NCI-H2227 treated with DMSO at 0.1 percent for 48 hours (cell line): ENCODE measurements at places on chromosomes 7 and 10.

DNA sequence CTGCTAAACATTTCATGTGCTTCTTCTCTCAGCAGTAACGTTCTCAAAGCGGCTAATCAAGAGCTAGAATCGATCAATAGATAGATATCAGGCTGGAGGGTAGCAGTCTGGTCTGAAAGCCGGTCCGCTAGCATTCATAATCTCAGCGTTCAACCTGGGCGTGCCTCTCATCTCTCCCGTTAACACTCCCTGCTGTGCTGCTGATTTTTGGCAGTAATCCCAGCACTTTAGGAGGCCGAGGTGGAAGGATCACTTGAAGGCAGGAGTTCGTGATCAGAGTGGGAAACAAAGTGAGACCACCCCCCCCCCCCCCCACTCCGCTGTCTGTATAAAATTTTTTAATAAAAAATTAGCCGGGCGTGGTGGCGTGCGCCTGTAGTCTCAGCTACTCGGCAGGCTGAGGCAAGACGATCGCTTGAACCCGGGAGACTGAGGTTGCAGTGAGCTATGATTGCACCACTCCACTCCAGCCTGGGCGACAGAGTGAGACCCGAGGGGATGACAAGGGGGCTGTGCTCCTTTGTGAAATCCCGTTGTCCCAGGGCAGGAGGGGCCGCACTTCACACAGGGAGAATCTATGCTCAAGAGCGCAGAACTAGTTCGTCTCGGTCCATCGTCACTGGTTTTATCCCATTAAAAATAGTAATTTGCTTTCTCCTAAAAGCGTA is 624 bp upstream of the CEP55 start:
- no peak for DNase-seq

GRCh38 chr7:95056107-95056739 is 148.8 kb downstream of the PPP1R9A start:
- no peak for DNase-seq

DNA sequence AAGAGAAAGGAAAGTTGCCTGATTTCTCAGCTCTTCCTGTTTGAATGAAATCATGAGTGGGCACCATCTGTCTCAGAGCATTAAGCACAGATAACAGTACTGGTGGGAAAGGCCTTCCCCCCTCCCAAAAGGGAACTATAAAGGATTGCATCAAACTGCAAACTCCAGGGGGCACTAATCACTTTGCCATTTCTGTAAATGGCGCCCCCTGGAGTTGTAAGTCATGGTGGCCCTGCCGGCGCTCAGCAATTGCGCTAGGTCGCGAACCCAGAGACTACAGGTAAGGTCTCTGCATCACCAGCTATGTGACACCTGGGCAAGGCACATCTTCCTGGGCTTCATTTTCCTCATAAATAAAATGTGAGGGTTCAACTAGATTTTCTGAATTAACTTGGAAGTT is 11.1 kb downstream of the LRRC4 start:
- DNase-seq, result no peak

- DNase-seq, result no peak
Measured at GRCh38 chr10:67807855-67808456, 30.0 kb downstream of the DNAJC12 start.

DNA sequence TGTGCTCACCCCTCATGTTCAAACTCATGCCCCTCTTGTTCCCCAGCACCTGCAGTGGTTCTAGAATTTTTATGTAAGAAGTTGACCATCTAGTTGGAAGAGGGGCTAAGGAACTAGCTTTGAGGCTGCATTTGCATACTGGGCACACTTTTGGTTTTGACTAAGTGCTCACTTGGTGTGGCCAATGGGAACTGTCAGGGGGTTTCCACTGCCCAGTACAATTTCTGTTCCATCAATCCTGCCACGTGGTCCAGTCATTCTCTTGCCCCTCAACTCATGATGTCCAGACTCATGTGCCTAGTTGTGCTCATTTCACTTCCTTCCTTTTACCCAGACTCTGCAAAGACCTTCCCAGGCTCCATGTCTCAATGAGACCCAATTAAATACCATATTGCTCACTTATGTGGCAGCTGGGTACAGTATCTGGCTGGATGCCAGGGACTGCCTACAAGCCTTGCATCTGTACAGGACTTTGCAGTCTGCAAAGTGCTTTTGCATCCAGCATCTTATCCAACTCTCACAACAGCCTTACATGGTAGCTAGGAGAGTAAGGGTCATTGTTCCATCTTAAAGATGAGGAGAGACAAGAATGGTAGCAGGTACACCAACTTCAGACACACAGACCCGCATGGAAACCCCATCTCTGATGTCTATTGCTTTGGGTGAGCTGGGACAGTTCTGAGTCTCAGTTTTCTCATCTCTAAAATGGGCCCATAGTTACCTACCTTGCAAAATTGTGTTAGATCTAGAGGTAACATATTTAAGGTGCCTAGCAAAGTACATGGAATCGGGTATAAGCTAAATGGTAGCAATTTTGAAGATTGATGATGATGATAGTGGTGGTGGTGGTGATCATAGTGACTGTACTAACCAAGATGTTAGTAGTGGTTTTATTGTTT is 30.1 kb upstream of the KCNMA1 start:
- peak; percentile 9 for DNase-seq
